Stimulated activated CD4-positive, alpha-beta T cell treated with anti-CD3 and anti-CD28 coated beads, Interleukin-1b, Interleukin-23, amount 100 ng/mL, for 1 hour (primary cell): ENCODE measurements at places on chromosomes 1 and 21.

DNA sequence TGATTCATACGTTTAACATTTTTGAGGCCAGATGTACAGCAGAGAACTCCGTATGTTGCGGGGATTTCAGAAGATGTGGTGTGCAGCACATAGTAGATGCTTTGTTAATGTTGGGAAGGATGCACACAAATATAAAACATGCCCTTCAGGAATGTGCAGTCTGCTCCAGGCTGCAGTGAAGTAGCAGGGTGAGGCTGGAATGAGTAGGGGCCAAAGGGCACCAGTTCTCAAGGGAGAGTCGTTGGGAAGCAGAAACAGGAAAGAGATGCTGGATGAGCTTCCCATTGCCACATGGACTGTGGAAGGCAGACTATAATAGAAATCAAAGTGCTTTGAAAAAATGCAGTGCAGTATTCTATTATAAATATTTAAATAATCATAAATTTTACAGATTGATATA lies 126.9 kb downstream of the NOS1AP start:
- no peak for DNase-seq

- no peak for DNase-seq
Measured at GRCh38 chr1:9654051-9654833, 2.7 kb downstream of the PIK3CD start.

GRCh38 chr1:205595861-205596260 lies 36.0 kb downstream of the ELK4 start:
- no peak for DNase-seq

DNA sequence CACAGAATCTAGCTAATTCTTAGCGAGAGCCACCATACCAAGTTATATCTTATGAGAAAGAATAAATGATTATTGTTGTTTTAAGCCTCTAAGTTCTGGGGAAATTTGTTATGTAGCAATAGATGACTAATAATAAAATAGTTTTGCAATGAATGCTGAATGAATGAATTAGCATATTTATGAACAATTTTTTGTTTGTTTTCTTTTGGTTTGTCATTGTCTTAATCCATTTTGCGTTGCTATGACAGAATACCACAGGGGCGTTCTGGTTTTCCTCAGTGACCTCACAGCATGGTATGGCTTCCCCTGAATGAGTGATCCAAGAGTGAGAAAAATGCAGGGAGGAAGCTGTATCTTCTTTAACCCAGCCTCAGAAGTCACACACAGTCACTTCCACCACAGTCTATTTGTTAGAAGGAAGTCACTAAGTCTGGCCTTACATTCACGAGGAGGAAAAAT lies 53.8 kb upstream of the HPDL start:
- DNase-seq, result no peak

DNA sequence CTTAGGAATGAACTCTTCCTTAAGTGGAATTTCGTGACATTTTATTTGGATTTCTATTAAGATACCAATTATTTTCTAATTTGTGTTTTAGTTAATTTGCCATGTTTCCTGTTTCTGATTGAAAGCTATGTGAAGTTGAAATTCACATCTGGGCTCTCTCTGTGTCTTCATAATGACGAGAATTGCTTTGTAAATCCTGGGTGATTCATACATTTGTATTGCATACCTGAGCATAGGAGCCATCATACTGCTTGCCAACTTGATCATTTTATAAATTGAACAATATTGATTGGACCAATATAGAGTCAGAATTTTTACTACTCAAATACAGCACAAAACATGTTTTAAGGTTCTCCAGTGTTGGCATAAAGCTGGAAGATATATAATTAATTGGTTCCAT lies 817.9 kb downstream of the BRINP3 start:
- DNase-seq, result no peak
